Keratinocyte (primary cell): ENCODE measurements at places on chromosomes 11 and 22.

DNA sequence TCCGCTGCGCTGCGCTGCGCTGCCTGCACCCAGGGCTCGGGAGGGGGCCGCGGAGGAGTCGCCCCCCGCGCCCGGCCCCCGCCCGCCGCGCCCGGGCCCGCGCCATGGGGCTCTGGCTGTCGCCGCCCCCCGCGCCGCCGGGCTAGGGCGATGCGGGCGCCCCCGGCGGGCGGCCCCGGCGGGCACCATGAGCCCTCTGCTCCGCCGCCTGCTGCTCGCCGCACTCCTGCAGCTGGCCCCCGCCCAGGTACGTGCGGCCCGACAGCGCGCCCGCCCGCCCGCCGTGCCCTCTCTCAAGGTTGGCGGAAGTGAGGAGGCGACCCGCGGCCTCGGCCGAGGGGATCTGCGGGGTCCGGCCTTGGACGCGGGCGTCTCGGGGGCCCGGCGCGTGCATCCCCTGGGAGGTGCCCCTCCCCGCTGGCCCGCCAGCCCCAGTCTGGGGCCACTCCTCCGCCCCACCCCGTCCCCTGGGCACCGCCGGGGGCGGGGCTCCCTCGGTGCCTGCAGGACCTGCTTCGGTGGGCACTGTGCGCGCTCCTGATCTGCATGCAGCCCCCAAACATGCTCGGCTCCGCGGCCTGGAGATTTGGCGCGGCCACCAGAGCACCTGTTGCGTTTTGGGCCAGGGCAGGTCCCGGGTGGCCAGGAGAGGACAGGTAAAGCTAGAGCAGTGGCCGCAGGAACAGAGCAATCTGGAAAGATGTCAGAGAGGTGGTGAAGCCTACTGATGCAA, 429 bp downstream of the VEGFB start:
- peaks cover 52% of the 10 kb centered on the region for H3K4me1 ChIP-seq
- H3K4me3 ChIP-seq: peak overlapping the region; percentile 63
- H3K27ac ChIP-seq: no peak overlapping the region
- no peaks in the 10 kb centered on the region for H3K27me3 ChIP-seq
- no peak for DNase-seq
- peaks cover 23% of the 10 kb centered on the region for H3K36me3 ChIP-seq

DNA sequence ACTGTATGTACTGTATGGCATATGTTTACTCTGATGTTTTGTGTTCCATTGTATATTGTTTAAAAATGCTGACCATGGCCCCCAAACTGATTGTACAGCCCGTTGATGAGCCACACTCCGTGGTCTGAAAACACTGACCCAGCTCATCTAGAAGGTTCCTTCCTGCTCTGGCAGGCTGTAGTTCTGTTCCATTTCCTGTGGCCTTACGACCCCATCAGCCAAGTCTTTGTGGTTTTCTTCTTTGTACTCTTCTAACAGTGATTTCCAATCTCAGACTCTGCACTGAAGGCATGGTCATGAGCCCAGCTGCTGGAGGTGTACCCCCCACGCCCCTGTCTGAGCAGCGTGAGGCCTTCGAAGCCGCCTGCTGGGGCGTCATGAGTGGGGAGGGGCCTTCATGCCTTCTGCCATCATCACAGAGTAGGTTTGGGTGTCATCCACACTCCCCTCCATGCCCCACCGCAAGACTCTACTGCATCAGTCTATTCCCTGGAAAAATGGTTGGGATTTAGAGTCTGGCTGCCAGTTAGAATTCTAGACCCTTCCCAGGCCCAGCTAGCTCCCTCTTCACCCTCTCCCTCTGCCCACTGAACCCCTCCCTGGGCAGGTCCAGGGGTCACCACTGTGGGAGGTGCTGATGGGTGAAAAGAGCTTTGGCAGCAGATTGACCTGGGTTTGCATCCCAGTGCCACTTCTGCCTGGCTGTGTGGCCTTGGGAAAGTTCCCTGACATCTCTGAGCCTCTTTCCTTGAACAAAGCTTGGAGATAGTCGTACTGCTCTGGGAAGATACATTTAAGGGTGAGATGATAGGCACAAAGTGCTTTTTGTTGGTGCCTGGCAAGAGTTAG, 11.3 kb upstream of the C11orf96 start:
- H3K27ac ChIP-seq: no peak overlapping the region
- DNase-seq: no peak
- no peaks in the 10 kb centered on the region for H3K36me3 ChIP-seq
- peaks cover 13% of the 10 kb centered on the region for H3K27me3 ChIP-seq
- no peaks in the 10 kb centered on the region for H3K4me1 ChIP-seq
- no peak overlapping the region for H3K4me3 ChIP-seq

DNA sequence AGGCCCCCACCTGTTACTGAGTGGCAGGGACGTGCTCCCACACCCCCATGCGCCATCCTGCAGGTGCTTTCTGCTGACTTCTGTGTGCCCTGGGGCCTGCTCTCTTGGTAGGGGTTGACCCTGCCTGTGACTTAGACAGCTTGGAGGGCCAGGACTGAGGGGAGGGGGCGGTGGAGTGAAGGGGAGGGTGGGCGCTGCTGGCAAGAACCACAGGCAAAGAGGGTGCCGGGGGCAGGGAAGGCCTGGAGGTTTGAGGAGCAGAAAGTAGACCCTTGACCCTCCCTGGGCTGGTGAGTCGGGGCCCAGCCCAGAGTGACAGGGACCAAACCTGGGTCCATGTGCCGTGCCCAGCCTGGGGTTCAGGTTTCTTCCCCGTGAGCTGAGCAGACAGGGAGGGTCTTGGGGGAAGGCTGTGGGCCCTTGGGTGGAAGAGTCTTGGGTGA, 17.8 kb downstream of the KCNQ1 start:
- DNase-seq: no peak
- H3K4me1 ChIP-seq: no peaks in the 10 kb centered on the region
- no peak overlapping the region for H3K27ac ChIP-seq
- no peaks in the 10 kb centered on the region for H3K36me3 ChIP-seq
- H3K4me3 ChIP-seq: no peak overlapping the region

DNA sequence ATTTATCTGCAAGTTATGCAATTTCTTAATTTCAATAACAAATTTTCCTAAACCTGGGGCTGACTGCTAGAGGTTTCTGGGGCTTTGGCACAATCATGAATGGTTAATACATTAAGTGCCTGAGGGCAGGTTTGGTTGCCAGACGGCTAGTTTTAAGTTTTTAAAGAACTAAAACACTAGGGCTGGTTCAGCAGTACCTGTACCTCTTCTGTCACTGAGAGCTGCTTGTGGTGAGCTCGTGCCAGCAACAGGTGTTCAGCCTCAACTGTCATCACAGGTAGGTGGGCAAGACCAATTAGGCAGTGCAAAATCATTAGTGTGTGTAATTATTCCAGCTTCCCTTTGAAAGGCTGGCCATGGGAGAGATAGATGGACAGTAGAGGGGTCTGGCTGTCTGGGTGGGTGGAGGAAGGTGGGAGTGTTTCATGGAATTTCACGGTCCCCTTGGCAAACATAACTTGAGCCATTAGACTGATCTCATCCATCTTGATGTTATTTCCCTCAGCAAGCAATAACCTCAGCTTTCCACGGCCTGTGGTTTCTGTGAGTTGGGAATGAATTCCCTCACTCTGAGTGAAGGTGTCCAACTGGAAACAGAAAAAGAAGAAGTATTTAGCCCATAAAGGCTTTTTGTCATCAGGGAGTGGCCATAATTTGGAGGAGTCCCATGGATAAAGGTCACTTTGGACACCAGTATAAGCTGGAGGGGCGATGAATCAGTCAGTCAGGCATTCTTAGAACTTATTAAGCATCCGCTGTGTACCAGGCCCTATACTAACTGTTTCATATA, 114.8 kb downstream of the SNX19 start:
- DNase-seq: no peak
- H3K36me3 ChIP-seq: no peaks in the 10 kb centered on the region
- peaks cover 17% of the 10 kb centered on the region for H3K4me1 ChIP-seq
- H3K27me3 ChIP-seq: no peaks in the 10 kb centered on the region
- H3K27ac ChIP-seq: no peak overlapping the region
- no peak overlapping the region for H3K4me3 ChIP-seq

DNA sequence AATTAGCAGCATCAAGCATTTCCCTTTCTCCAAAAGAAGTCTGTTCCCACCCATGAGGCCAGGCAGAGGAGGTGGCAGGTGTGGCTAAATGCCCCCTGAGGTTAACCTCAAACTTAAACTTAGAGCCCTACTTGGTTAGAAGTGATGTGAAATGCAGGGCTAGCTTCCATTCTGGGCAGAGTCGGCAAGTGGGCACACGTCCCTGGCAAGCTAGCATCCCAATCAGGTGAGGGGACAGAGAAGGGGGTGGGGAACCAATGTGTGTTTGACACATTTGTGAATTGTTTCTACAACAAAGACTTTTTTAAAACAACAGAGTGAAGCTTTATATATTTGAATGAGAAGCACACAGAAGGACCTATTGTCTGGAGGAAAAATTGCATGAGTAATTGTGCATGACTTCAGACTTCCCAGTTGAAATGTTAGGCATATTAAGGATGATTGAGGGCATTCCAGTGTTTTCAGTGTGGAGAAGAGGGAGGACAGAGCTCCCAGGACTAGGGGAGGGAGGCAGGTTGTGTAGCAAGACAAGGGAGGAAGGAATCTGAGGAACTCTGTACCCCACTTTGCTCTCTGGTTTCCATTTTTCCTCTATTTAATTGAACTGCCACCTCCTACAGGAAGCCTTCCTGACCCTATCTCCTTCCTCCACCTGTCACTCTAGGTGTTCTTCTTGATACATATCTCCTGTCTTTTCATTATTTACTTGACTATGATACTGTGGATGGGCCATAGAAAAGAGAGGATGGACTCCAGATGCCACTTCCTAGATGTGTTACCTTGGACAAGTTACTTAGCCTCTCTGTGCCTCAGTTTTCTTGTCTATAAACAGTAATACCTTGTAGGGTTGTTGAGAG, 83.3 kb upstream of the PICALM start:
- peak overlapping the region; percentile 15 for H3K4me3 ChIP-seq
- DNase-seq: peak; percentile 86
- H3K36me3 ChIP-seq: no peaks in the 10 kb centered on the region
- peak overlapping the region; percentile 83 for H3K27ac ChIP-seq

DNA sequence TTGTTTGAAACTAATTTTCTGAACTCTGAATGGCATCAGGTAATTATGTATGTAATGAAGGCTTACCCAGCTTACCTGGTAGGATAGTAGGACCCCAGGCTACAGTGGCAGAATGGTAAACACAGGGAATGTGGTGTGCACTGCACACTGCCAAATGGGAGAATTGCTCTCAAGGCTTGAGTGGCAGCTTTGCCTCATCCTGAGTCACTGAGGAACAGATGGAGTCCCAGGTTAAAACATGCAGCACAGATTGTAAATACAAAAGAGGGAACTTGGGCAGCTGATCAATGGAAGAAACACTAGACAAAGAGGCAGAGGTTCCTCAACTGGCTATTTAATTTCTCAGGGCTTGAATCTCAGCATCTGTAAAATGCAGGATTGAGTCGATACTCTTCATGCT, 24.4 kb downstream of the GPR83 start:
- H3K4me1 ChIP-seq: no peaks in the 10 kb centered on the region
- no peaks in the 10 kb centered on the region for H3K27me3 ChIP-seq
- no peaks in the 10 kb centered on the region for H3K36me3 ChIP-seq
- DNase-seq: no peak

DNA sequence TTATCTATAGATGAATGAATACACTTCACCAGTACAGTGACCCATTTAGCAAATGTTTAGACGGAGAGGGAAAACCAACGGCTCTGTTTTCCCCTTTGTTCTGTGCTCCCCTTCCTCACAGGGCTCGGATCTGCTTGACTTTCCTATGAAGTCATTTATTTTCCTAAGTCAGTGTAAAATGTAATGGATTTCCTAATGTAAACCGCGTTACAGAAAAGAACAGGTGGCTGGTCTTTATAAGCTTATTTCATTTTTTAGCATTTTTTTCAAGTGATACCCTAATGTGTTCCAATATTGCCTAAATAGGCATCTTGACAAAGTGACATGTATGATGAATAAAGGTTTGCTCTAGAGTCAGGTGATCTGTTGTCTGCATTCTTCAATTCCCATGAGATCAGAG, 207.5 kb downstream of the PGR start:
- no peaks in the 10 kb centered on the region for H3K27me3 ChIP-seq
- no peak overlapping the region for H3K4me3 ChIP-seq
- no peak for DNase-seq
- H3K4me1 ChIP-seq: peaks cover 3% of the 10 kb centered on the region
- H3K27ac ChIP-seq: no peak overlapping the region
- no peaks in the 10 kb centered on the region for H3K36me3 ChIP-seq

DNA sequence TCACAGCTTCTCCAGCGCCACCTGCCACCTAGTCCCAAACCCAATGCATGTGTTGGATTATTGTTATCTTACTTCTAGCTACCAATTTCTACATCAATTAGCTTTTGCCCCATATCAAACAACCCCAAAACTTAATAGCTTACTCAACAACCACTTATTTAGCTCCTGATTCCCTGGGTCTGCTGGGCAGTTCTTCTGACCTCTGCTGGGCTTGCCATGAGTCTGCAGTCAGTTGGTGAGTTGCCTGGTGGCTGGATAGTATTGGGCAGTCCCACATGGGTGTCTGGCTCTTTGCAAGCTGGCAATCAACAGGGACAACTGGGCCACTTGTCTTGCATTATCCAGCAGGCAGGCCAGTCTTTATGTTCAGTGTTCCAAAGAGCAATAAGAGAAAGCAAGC, 13.6 kb upstream of the MS4A15 start:
- H3K27ac ChIP-seq: no peak overlapping the region
- no peaks in the 10 kb centered on the region for H3K36me3 ChIP-seq
- DNase-seq: no peak
- H3K27me3 ChIP-seq: no peaks in the 10 kb centered on the region

GRCh38 chr11:43419460-43419859, 60.7 kb downstream of the TTC17 start:
- no peak overlapping the region for H3K4me3 ChIP-seq
- H3K4me1 ChIP-seq: no peaks in the 10 kb centered on the region
- peaks cover 3% of the 10 kb centered on the region for H3K36me3 ChIP-seq
- no peak for DNase-seq
- H3K27ac ChIP-seq: no peak overlapping the region
- no peaks in the 10 kb centered on the region for H3K27me3 ChIP-seq

- no peak overlapping the region for H3K4me3 ChIP-seq
- H3K4me1 ChIP-seq: peaks cover 12% of the 10 kb centered on the region
- DNase-seq: no peak
- no peaks in the 10 kb centered on the region for H3K36me3 ChIP-seq
- no peak overlapping the region for H3K27ac ChIP-seq
Measured at GRCh38 chr11:14641801-14642200, 1.8 kb upstream of the PDE3B start.

DNA sequence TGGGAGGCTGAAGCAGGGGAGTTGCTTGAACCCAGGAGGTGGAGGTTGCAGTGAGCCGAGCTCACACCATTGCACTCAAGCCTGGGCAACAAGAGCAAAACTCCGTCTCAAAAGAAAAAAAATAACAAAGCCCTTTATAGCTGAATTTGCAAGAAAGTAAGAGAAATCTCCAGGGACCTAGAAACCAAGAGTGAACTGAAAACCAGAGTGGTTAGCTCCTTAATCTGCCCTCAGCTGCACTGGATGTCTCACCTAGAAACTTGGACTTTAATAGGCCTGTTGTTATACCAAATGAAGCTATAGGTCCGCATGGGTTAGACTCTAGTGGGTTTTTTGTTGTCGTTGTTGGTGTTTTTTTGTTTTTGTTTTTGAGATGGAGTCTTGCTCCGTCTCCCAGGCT, 4.1 kb downstream of the NEU3 start:
- H3K27ac ChIP-seq: no peak overlapping the region
- DNase-seq: no peak
- H3K36me3 ChIP-seq: peaks cover 2% of the 10 kb centered on the region
- H3K4me3 ChIP-seq: no peak overlapping the region
- no peaks in the 10 kb centered on the region for H3K27me3 ChIP-seq
